ENCODE measurements at places on chromosomes 5 and 9. TPM values are rescaled to one million over a fixed set of nuclear protein-coding genes. Genes with fewer than 3 reads are reported as not detected.

DNA sequence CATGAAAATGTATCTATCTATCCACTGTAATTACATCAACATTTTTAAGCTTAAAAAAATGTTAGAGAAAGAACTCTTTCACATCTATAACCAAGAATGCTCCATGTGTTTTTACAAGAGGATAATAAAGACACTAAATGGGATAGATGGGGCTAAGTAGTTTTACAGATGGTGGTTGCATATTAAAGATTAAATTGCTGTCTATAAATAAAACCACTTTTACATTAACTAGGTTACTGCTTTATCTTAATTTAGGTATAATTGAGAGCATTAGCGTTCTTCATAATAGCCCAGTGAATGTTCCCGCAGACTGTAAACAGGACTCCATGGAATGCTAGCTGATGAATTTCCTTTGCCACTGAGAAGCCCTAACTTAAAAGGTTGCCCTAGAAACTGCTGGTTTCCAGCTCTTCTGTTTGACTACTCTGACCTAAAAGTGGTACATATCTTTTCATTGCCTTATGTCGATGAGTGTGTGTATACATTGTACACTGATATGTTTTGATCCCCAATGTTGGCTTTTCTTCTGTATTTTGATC lies 117.9 kb downstream of the SGCD start:
- DNase-seq, result no peak
- no peaks in the 10 kb centered on the region for H3K36me3 ChIP-seq
- peaks cover 3% of the 10 kb centered on the region for H3K27me3 ChIP-seq

GRCh38 chr5:42923710-42924109 lies 112.0 kb upstream of the SELENOP start:
- no peaks in the 10 kb centered on the region for H3K27me3 ChIP-seq
- H3K4me1 ChIP-seq, result no peaks in the 10 kb centered on the region
- H3K27ac ChIP-seq, result no peak overlapping the region
- DNase-seq, result no peak
- H3K36me3 ChIP-seq, result no peaks in the 10 kb centered on the region

- no peak overlapping the region for H3K4me3 ChIP-seq
- no peaks in the 10 kb centered on the region for H3K4me1 ChIP-seq
- no peak for DNase-seq
- no peaks in the 10 kb centered on the region for H3K36me3 ChIP-seq
- no peak overlapping the region for H3K27ac ChIP-seq
- H3K27me3 ChIP-seq, result peaks cover 8% of the 10 kb centered on the region
Measured at GRCh38 chr5:166338801-166339200, 1952.6 kb upstream of the WWC1 start.

DNA sequence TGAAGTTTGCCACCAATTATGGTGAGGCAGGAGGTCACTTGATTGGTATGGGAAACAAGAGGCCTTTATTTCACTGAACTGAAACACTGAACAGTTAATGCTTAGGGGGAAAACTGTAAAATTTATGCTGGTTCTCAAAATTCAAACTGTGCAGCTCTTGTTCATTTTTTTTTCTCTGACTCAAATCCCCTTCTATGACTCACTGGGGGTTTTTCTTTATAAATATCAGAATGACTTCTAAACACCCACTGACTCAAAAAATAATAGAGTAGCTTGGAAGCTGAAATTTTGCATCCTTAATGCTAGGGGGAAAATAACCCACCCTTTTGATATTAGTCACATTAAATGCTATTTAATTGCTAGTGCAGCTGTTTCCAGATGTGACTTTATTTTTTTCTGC lies 24.1 kb upstream of the OTP start:
- no peak overlapping the region for H3K27ac ChIP-seq
- DNase-seq, result no peak
- peaks cover 20% of the 10 kb centered on the region for H3K27me3 ChIP-seq
- no peaks in the 10 kb centered on the region for H3K36me3 ChIP-seq
- H3K4me1 ChIP-seq, result no peaks in the 10 kb centered on the region

GRCh38 chr5:148858106-148858505 lies 31.7 kb downstream of the ADRB2 start:
- H3K27ac ChIP-seq, result no peak overlapping the region
- H3K36me3 ChIP-seq, result no peaks in the 10 kb centered on the region
- H3K4me1 ChIP-seq, result no peaks in the 10 kb centered on the region

DNA sequence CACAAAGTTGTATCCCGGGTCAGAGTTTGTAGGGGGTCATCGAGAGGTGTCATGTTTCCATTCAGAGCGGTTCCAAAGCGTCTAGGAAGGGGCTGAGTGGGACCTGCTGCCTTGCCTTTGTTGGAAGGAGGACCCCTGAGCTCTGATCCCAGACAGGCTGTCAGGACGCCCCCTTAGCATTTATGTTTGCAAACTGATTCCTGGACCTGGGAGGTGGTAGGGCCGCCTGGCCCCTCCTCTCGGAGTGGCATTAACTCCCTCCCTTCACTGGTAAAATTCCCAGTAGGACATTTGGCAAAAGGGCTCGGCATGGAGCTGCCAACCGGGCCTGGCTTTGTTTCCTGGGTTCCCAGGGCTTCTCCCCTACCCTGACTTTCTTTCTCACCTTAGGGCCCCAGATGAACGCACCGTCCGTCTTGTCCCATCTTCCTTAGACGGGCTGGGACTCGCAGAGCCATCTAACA lies 2.5 kb downstream of the JADE2 start:
- H3K27ac ChIP-seq, result peak overlapping the region; percentile 68
- no peaks in the 10 kb centered on the region for H3K27me3 ChIP-seq
- no peaks in the 10 kb centered on the region for H3K36me3 ChIP-seq
- peak overlapping the region; percentile 84 for H3K4me3 ChIP-seq
- peaks cover 13% of the 10 kb centered on the region for H3K4me1 ChIP-seq

Gene NR5A1
- not detected for total RNA-seq

Gene KCNN2
- 0.17 TPM for total RNA-seq

Gene SPIN1
- 164 TPM for total RNA-seq

Gene C1QTNF3
- 1.6 TPM for total RNA-seq

Gene RNF20
- 58.4 TPM for total RNA-seq

Data from A673 (cell line).